SW 1271 (cell line): ENCODE measurements at places on chromosomes 1 and 21.

DNA sequence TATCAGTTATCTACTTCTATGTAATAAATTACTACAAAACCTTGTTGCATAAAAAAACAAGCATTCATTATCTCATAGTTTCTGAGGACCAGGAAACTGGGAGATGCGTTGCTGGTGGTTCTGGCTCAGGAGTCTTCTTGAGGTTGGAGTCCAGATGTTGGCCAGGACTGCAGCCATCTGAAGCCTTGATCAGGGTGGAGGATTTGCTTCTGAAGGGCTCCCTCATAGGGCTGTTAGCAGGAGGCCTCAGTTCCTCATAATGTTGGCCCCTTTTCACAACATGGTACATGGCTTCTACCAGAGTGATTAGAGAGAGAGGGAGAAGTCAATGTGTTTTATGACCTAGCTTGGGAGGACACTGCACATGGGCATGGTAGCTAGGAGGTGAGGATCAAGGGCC lies 137.4 kb downstream of the CNIH3 start:
- DNase-seq: no peak

GRCh38 chr1:199815947-199816346 lies 211.6 kb upstream of the NR5A2 start:
- no peak for DNase-seq

DNA sequence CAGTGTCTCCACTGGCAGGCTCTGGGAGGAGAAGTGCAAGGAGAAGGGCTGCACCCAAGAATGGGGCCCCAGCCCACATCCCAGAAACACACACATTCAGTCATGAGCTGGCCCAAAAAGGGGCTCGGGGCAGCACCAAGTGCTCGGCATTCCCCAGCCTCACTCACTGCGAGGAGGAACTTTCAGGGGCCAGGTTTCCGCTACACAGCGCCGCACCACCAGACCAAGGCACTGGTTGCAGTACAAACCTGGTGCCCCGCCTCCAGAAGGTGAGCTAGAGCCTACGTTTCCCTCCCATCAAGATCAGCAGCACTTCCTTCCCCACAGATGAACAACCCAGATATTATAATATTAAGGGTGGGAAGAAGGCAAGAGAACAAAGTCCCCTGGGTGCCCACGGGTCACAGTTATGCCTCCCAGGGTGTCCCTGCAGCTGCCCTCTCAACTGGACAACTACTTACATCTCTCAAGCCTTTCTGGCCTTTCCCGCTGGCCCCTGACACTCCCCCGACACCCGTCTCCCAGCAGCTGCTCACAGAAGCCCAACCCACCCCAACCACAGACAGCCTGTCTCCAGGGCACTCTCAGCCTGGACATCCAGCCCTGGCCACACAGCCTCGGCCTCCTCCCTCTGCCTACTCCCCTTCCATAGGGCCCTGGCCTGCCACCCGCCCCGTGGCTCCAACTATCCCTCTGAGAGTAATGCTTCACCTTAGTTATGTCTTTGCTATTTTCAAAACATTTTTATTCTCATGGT lies 3.8 kb downstream of the PBXIP1 start:
- no peak for DNase-seq

GRCh38 chr21:17921579-17922530 lies 102.7 kb upstream of the C21orf91 start:
- no peak for DNase-seq

GRCh38 chr21:25639551-25640201 lies 618 bp downstream of the JAM2 start:
- peak; percentile 23 for DNase-seq

DNA sequence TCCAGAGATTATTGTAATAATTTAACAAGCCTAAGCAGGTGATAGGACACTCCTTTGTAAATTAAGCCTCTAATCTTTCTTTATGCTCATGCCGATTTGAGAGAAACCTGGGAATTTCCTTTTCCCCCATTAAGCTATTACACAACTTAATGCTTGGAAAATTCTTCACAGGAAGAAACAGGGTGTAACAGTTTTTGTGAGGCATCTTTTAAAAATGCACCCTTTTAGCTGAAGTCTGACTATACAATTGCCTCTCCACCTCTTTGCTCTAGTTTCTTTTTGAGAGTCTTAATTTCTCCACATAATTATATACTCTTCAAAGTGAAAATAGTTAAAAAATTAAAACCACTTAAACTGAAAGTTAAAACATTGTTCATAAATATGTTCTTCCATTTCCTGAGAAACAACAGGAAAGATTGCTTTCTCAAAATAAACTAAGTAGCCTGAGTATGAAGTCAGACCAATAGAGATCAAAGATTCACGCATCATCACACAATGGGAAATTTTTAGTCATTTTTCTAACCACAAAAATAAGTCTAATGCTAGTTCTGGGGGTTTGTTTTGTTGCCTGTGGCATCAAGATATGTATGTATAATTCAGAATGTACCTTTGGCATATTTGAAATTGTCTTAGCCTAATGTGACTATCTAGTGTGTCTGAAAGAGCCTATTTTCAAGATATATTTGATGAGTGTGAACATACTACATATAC lies 34.7 kb downstream of the LRRC8D start:
- DNase-seq: no peak

- DNase-seq: no peak
These were observed 6.0 kb downstream of the RAVER2 start for GRCh38 chr1:64750875-64751274.

DNA sequence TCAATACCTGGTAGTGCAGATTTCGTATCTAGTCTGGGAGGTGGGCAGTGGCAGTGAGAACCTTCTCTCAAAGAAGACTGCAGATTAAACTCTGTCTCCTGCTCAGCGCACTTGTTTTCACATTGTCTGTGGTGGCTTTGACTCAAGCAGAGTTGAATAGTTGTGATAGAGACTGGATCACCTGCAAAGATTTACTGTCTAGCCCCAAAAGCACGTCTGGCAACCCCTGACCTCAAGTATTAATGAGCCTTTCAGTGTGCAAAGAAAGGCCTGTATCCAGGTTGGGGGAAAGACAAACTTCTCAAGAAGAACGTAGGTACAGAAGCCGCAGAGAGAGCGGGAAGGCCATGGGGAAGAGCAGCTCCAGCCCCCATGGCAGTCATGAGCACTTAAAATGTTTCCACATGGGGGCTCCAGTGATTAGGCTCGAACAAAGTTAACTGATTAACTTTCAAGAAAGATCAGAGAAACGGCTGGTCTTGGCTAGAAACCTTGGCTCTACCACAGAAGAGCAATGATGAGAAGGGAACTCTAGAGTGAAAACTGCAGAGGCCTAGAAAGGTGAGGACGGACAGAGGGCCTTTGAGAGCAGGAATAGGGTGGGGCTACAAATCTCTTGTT lies 15.2 kb downstream of the HENMT1 start:
- no peak for DNase-seq

DNA sequence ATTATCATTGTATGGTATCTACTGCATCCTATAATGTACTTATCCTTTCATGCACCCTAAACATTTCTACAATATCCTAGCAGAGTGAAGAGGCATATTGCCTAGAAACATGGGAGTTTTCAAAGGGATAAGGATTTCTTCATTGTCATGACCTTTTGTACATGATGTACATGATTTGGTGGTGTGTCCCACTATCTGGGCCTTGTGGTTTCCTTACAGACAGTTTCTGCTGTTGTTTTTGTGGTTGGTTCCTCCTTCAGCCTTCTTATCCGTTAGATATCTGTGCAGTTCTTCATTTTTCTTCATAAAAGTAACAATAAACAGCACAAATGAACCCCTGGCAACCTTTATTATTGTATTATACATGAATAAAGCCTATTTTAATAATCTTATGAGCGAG lies 70.4 kb upstream of the BACH1 start:
- no peak for DNase-seq

GRCh38 chr1:228911225-228912210 lies 176.2 kb downstream of the RHOU start:
- no peak for DNase-seq

DNA sequence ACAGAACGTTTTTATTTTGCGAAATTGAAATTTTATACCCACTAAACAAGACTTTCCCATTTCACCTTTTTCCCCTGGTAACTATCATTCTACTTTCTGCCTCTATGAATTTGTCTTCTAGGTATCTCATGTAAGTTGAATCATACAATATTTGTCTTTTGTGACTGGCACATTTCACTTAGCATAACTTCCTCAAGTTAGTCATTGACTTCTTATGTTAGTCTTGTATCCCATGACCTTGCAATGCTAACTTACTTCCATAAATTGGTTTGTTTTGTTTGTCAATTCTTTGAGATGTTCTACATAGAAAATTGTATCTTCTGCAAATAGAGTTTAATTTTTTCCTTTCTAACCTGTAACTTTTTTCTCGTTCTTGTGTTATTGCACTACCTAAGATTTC lies 26.9 kb downstream of the SH3BP5L start:
- no peak for DNase-seq

DNA sequence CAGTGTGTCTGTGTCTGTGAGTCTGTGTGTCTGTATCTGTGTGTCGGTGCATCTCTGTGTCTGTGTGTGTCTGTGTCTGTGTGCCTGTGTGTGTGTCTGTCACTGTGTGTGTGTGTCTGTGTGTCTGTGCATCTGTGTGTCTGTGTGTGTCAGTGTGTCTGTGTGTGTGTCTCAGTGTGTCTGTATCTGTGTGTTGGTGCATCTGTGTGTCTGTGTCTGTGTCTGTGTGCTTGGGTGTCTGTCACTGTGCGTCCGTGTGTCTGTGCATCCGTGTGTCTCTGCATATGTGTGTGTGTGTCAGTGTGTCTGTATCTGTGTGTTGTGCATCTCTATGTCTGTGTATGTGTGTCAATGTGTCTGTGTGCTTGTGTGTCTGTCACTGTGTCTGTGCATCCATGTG lies 44.7 kb upstream of the POFUT2 start:
- DNase-seq: no peak

DNA sequence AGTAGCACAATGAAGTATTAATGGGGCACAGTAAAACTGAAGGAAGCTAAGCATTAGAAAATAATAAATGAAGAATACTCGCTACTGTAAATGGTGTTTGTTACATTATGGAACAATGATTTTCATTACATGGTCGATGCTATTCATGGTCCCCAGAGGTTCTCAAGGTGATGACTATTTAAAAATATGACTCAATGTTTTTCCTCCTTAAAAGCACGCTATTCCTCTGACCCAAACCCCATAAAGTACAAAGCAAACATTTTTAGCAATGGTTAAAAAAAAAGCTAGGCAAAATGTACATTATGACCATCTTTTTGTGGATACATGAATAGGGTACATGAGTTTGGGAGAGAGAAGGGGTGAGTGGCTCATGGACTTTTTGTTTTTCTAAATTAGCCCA lies 34.3 kb downstream of the VAMP4 start:
- no peak for DNase-seq

- no peak for DNase-seq
These were observed 17.2 kb downstream of the ROR1 start for GRCh38 chr1:63790989-63791388.

- no peak for DNase-seq
These were observed 14.3 kb upstream of the CD34 start for GRCh38 chr1:207925210-207925609.

GRCh38 chr1:232144696-232145230 lies 485.2 kb downstream of the SIPA1L2 start:
- no peak for DNase-seq

GRCh38 chr1:159862557-159862956 lies at the start of gene VSIG8:
TSS of gene VSIG8 (minus strand) at chr1:159862657. CDS start at chr1:159862521, 136 bp downstream.
- DNase-seq: no peak

DNA sequence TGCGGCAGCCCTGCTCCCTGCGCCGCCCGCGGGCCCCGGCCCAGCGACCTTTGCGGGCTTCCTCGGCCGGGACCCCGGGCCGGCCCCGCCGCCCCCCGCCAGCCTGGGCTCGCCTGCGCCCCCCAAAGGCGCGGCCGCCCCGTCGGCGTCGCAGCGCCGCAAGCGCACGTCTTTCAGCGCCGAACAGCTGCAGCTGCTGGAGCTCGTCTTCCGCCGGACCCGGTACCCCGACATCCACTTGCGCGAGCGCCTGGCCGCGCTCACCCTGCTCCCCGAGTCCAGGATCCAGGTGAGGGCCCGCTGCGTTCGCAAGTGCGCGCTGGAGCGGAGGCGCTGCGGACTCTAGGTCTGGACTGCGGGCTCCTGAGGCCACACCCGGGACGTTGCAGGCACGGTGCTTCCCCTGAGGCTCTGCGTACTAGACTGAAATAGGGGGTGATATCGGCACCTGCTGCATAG lies 351 bp downstream of the MIXL1 start:
- DNase-seq: no peak

GRCh38 chr1:168319691-168320090 lies 39.0 kb downstream of the TBX19 start:
- DNase-seq: no peak

- no peak for DNase-seq
These were observed 32.6 kb downstream of the LPGAT1 start for GRCh38 chr1:211797994-211798393.

GRCh38 chr1:231241750-231242149 lies 738 bp downstream of the GNPAT start:
- no peak for DNase-seq

- DNase-seq: no peak
These were observed 54.0 kb downstream of the CAPN9 start for GRCh38 chr1:230800891-230801840.

DNA sequence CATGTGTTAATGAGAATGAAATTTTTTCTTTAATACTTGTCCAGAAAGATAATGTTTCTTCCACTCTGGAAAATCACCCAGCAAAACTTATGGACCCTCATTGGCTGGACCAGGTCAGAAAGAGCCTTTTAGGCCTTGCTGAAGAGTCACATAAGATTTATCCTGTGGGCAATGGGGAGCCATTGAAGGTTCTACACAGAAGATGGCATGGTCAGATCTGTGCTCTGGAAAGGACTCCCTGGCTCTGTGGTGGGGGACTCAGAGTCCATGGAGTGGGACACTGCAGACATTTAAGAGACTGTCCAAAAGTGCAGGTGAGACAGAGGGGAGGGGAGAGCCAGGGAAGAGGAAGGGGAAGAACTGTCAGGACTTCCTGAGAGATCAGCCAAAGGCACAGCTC lies 66.4 kb downstream of the DHRS3 start:
- no peak for DNase-seq

- DNase-seq: no peak
These were observed 270.6 kb downstream of the NFIA start for GRCh38 chr1:61352845-61353435.

- no peak for DNase-seq
These were observed 190.8 kb downstream of the DYRK1A start for GRCh38 chr21:37557261-37557950.

DNA sequence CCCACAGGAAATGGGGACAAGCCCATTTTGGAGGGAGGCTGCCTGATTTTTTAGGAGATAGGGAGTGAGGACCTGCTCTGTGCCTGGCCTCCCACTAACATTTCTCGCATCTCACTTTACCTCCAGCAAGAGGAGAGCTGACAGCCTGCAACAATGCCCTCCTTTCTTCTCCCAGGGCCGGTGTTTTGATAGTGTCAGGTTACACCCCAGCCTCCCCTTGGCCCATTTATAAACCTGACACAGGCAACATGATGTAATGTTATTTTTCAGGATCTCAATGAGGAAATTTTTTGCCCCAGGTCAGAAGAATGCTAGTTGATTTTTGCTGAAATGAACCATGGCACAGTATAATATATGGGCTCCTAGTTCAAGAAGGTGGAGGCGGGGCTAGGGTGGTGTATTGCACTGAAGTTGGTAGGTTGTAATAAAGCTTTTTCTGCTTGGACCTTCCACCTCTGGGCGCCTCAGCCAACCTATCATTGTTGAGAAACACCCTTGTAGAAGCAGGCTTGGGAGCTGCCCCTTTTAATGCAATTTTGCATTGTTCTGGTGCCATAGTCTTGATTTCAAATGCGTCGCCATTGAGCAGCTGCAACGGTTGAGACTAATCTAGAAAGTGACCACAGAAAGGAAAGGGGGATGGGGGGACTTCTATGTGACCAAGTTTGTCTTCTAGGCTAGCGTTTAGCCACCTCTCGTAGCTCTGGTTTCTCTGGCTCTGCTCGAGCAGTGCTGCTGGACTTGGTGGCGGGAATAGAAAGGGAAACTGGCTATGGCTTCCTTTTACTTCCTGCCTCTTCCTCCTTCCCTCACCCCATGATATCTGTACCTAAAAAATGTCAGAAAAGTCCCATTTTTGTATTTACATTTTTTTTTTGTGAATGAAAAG lies 53.0 kb downstream of the PBX1 start:
- DNase-seq: no peak
